Immature natural killer cell (primary cell): ENCODE measurements at places on chromosomes 12 and 14.

DNA sequence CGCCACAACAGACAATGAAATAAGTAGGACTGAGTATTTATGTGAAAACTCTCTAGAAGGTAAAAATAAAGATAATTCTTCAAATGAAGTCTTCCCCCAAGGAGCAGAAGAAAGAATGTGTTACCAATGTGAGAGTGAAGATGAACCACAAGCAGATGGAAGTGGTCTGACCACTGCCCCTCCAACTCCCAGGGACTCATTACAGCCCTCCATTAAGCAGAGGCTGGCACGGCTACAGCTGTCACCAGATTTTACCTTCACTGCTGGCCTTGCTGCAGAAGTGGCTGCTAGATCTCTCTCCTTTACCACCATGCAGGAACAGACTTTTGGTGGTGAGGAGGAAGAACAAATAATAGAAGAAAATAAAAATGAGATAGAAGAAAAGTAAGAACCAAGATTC lies 82.7 kb downstream of the VEZT start:
- no peak for DNase-seq

DNA sequence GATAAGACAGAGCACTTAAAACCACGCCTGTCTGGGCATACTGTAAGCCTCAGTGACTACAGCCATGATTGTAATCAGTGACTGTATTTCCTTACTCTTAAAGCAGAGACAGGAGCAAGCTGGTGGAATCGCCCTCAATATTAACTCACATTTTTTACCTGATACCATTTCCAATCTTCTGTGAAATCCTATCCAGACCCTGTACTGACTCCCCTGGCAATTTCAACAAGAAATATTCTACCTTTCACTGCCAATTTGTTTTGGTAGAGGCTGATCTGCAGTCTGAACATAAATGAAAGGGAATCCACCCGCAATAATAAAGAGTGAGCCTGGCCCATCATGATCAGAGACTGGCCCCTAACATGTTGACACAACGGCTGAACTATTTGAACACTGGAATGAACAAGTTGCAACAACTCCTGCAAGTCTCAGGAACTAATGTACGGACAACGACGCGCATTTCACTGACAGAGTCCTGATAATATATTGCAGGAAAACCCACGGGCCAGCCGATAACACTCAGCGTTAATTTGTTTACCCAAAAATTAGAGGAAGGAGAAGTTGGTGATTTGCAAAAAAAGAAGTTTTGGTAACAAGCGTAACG lies 195.5 kb upstream of the BTG1 start:
- no peak for DNase-seq

DNA sequence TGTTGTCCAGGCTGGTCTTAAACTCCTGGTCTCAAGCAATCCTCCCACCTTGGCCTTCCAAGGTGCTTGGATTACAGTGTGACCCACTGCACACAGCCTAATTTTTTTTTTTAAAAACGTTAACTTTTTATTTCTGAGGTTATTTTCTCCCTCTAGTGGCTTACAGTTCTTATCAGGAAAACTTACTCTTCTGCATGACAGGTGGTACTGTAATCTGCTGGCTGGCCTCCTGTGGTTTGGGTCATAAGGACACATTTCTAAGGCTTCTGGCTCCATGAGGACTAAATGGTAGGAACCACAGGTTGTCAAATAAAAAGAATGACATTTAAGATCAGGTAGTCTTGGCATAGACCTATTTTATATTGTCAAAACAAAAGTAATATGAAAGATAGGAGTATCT lies 7.7 kb upstream of the NCKAP1L start:
- no peak for DNase-seq

GRCh38 chr12:44193281-44193680 lies 357.4 kb downstream of the TMEM117 start:
- DNase-seq, result no peak

DNA sequence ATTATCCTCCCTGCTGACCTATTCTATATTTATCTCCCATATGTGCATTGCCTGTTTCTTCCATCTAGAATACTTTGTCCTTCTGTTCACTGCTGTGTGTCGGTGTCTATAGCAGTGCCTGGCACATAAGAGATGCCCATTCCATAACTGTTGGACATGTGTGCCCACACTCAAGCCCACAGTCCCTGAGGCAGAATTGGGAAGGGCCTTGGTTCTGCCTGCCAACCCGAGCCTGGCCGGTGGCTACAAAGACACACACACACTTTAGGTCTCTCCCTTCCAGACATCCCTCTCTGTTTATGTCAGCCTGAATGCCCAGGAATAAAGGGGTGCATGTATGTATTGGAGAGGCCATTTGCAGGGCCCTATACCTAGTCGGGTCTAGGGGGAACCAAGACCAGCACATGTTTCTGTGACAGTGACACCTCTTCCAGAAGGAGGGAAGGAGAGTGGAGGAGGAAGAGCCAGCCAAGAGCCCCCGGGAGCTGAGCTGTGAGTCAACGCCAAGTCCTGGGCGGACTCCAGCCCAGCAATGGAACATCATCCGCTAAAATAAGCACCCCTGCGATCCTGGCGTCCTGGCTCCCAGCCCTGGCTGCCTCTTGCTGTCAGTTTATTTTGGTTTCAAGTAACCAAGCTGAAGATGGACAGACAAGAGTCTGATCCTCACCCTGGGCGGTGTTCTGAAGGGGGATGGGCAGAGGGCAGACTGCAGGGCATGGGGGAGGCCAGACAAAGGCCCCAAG lies 4.3 kb upstream of the ASB2 start:
- DNase-seq, result no peak

GRCh38 chr12:104687823-104688573 lies 231.2 kb downstream of the CHST11 start:
- peak; percentile 87 for DNase-seq

- DNase-seq, result no peak
Observed at GRCh38 chr12:50665170-50665569, 98.7 kb upstream of the ATF1 start.

- no peak for DNase-seq
Observed at GRCh38 chr12:68119250-68119649, 40.3 kb downstream of the IFNG start.

GRCh38 chr12:127170226-127171180 lies 1096.5 kb upstream of the TMEM132C start:
- DNase-seq, result no peak

DNA sequence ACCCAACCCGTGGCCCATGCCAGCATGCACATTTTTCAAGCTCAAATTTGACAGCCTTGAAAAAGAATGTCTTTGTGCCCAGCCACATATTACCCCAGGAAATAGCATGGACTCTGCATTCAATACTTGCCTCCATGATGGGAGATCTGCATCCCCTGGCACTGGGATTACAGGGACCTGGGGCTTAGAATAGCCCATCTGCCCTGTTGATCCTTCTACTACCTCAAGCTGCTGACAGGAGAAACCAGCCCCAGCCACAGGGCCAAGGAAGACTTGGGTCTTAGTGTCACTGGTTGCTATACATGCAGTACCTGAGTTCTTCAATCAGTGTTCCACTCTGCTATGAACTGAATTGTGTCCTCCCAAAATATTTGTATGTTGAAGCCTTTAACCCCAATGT lies 85.3 kb downstream of the LRRC74A start:
- no peak for DNase-seq

- no peak for DNase-seq
Observed at GRCh38 chr12:9319044-9319841, 111.0 kb upstream of the PZP start.

- no peak for DNase-seq
Observed at GRCh38 chr14:62854951-62855350, 190.3 kb downstream of the KCNH5 start.

GRCh38 chr14:91108941-91109611 lies 4.8 kb upstream of the DGLUCY start:
- no peak for DNase-seq

DNA sequence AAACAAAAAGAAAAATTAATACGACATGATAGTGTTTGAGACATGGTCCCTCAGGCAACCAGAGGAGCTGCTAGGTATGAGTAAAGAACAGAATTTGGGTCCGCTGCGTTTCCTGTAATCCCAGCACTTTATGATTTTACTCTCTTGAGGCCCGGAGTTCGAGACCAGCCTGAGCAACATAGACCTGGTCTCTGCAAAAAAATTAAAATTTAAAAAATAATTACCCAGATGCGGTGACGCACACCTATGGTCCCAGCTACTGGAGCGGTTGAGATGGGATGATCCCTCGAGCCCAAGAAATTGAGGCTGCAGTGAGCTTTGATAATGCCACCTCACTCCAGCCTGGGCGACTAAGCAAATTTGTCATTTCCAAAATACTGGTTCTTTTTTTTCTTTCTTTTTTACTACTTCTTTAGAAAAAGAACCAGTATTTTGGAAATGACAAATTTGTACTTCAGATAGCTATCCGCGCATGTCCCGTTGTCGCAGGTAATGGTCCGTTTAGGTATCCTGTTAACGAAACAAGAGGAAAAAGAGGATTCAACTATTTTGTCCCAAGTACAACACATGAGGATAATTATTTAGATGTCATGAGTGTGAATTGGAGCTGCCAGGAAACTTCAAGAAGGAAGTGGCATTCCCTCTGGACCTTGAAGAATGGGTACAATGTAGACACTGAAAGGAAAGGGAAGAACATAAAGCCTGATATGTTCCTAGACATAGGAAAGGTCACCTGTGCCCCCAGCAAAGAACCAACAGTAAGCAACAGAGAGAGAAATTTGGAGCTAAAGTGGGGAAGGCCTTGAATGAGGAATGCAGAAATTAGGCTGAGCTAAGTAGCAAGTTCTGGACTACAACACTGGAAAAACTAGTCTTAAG lies 1.2 kb upstream of the HECTD1 start:
- no peak for DNase-seq

DNA sequence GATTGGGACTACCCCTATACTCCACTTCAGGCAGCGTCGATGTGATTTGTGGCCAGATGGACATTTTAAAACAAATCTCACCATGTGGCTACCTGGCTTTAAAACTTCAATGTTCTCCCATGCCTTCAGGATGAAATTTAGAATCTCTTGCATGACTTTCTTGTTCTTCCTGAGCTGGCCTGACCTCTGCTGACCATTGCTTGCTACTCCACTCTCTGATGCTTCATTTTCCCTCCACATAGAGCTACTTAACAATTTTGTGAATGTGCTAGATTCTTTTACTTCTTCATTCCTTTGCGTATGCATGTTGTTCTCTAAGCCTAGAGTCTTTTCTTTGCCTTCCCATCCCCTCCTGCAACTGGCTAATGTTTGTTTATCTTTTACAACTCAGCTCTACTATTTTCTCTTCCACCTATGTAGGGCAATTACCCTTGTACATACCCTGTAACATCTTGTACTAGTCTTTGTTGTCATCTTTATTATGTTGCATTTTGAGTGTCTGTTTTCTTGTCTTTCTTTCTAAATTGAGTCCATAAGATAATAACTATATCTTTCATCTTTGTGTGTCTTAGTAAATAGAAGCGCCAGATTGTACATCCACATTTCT lies 41.2 kb downstream of the YLPM1 start:
- DNase-seq, result peak; percentile 22

- no peak for DNase-seq
Observed at GRCh38 chr12:69039911-69040310, 106.9 kb upstream of the CPM start.

DNA sequence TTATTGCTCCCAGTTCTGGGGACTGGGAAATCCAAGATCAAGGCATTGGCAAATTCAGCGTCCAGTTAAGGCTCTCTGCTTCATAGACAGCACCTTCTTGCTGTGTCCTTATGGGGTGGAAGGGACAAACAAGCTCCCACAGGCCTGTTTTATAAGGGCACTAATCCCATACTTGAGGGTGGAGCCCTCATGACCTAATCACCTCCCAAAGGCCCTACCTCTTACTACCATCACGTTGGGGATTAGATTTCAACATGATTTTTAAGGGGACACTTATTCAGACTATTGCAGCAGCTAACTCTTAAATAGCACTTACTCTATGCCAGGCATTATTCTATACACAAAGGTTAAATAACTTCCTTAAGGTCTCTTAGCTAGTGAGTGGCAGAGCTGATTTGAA lies 17.3 kb downstream of the TOGARAM1 start:
- no peak for DNase-seq

- DNase-seq, result no peak
Observed at GRCh38 chr12:2753536-2753935, 41.2 kb upstream of the FKBP4 start.

DNA sequence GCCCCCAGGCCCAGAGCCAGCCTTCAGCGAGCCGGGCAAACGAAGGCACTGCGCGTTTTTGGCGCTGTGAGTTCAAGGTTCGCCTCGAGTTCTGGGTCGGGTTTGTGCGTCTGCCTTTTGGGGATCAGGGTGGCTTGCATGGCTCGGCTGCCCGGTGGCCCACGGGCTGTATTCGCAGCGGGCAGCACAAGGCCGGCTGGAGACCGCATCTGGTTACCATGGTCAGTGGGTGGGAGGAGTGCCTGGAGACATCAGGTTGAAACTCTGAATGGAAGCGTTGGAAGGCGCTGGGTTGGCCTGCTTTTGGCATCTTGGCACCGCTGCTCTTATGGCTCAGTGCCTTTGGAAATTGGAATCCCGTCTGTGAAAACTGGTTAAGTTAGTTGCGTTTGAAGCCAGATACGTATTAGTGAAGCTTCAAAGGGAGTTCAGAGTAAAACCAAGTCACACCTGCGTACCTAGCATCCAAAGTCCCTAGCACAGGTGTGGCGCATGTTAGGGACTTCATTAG lies 50.9 kb downstream of the SNAPC1 start:
- DNase-seq, result no peak

GRCh38 chr14:53979747-53980642 lies 23.4 kb upstream of the BMP4 start:
- no peak for DNase-seq

- peak; percentile 17 for DNase-seq
Observed at GRCh38 chr12:128844031-128844635, 9.1 kb upstream of the GLT1D1 start.

DNA sequence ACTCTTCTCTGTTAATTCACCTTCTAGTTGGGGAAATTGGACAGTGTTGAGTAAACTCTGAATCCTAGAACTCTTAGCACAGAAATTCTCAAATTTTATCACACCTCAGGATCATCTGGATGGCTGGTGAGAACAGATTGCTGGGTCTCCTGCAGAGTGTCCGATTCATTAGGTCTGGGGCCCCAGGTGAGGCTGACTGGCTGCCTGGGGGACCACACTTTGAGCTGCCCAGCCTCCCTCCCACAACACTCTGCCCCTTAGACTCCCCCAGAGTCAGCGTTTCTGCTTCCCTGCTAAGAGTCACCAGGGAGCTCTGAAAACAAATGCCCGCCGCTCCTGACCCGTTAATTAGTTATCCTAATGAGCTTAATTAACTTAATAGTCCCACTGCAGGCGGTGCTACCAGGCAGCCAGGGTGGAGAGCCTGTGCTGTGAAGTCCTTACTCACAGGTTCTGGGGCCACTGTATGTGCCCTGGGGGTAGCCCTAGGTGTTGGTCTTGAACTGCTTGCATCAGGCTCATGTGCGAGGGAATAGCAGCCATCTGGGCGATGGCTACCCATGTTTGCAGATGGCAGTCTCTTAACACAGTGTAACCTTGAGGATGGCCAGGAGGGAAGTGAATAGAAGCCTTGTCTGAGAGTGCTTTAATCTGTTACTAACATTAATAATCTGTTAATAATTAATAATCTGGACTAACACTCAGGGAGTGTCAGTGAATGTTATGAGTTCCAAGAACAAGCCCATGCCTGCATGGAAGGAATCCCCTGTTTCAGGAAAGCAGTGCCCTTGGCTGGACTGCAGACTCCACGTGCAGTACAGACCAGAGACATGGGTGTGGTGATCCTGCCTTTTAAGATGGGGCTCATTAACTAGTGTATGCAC lies 35.6 kb downstream of the AACS start:
- DNase-seq, result no peak

GRCh38 chr14:72434856-72435255 lies 459.0 kb downstream of the DPF3 start:
- DNase-seq, result no peak
